A673 (cell line): ENCODE measurements at places on chromosomes 2 and 18.

- peak; percentile 32 for DNase-seq
- no peak overlapping the region for H3K27ac ChIP-seq
- H3K4me3 ChIP-seq, result no peak overlapping the region
- H3K4me1 ChIP-seq, result peaks cover 4% of the 10 kb centered on the region
- no peaks in the 10 kb centered on the region for H3K36me3 ChIP-seq
Observed at GRCh38 chr18:43805646-43806194, 528.4 kb upstream of the SYT4 start.

DNA sequence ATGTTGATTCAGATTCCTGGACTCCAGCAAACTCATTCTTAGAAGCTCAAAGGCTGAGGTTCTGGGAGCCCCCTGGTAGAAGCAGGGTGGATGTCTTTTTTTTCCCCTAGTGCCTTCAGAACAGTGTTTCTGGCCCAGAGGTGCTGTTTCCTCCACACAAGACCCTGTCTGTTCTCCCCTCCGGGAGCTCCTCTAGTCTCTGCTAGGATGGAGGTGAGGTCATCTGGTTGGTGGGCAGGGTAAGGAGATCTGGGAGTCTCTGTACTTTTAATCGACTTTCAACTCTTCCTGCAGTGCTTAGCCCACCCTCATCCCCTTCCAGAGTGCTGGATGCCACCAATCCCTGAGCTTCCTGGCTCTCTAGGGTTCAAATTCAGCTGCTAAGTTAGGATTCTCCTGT, 192.0 kb downstream of the SH3BP4 start:
- H3K4me3 ChIP-seq, result no peak overlapping the region
- H3K27ac ChIP-seq, result no peak overlapping the region
- H3K4me1 ChIP-seq, result peaks cover 7% of the 10 kb centered on the region
- no peaks in the 10 kb centered on the region for H3K36me3 ChIP-seq

GRCh38 chr18:6928359-6928758, 189.2 kb downstream of the LAMA1 start:
- H3K27me3 ChIP-seq, result no peaks in the 10 kb centered on the region
- DNase-seq, result no peak
- no peaks in the 10 kb centered on the region for H3K36me3 ChIP-seq
- no peaks in the 10 kb centered on the region for H3K4me1 ChIP-seq
- H3K4me3 ChIP-seq, result no peak overlapping the region

GRCh38 chr18:67509741-67510391, 6.7 kb downstream of the DSEL start:
- H3K36me3 ChIP-seq, result peaks cover 65% of the 10 kb centered on the region
- H3K27me3 ChIP-seq, result no peaks in the 10 kb centered on the region
- peak overlapping the region; percentile 9 for H3K27ac ChIP-seq
- peaks cover 6% of the 10 kb centered on the region for H3K4me1 ChIP-seq
- no peak overlapping the region for H3K4me3 ChIP-seq
- peak; percentile 36 for DNase-seq

- H3K4me1 ChIP-seq, result peaks cover 17% of the 10 kb centered on the region
- no peak overlapping the region for H3K4me3 ChIP-seq
- no peaks in the 10 kb centered on the region for H3K27me3 ChIP-seq
Observed at GRCh38 chr2:24734741-24735140, 58.5 kb downstream of the PTRHD1 start.

GRCh38 chr2:144248350-144249034, 271.4 kb downstream of the ZEB2 start:
- no peak overlapping the region for H3K27ac ChIP-seq
- no peak for DNase-seq
- no peaks in the 10 kb centered on the region for H3K36me3 ChIP-seq

- H3K27me3 ChIP-seq, result peaks cover 21% of the 10 kb centered on the region
- no peak for DNase-seq
- no peaks in the 10 kb centered on the region for H3K36me3 ChIP-seq
- H3K4me1 ChIP-seq, result no peaks in the 10 kb centered on the region
- H3K4me3 ChIP-seq, result no peak overlapping the region
- no peak overlapping the region for H3K27ac ChIP-seq
Observed at GRCh38 chr18:34522603-34523002, 187.5 kb upstream of the DTNA start.

DNA sequence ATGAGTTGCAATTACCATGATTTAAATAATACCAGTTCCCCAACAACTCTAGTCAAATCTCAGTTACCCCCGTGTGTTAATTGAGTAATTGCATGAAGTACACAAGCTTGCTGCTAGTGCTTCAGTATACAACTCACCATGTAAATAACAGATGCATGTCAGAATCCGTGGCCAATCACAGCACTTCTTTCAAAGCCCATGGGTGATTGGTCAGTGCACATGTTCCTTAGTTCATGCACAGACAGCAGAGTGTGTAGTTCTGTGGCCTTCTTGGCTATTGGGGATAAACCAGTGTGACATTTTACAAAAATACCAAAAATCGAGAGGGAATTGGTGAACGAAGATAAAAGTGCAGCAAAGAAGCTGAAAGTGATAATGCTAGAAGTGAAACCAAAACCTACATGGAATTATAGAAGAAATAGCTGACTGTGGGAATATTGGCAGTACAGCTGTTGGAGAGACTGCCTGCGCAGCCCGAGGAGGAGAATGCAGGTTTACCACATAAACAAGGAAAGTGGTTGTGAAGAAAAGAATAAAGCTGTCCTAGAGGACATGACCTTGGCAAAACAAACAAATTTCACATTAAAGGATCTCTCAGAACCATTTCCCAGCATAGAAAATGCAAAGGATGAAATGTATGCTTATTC, 59.4 kb downstream of the NEDD4L start:
- H3K36me3 ChIP-seq, result no peaks in the 10 kb centered on the region
- no peaks in the 10 kb centered on the region for H3K4me1 ChIP-seq
- no peak for DNase-seq
- no peaks in the 10 kb centered on the region for H3K27me3 ChIP-seq
- H3K27ac ChIP-seq, result no peak overlapping the region

GRCh38 chr2:122139739-122140420, 384.4 kb downstream of the TSN start:
- H3K4me3 ChIP-seq, result no peak overlapping the region
- H3K4me1 ChIP-seq, result peaks cover 5% of the 10 kb centered on the region
- no peaks in the 10 kb centered on the region for H3K27me3 ChIP-seq
- H3K36me3 ChIP-seq, result no peaks in the 10 kb centered on the region
- no peak for DNase-seq

- no peak for DNase-seq
- no peak overlapping the region for H3K4me3 ChIP-seq
- peaks cover 26% of the 10 kb centered on the region for H3K27me3 ChIP-seq
- no peaks in the 10 kb centered on the region for H3K4me1 ChIP-seq
- H3K36me3 ChIP-seq, result no peaks in the 10 kb centered on the region
Observed at GRCh38 chr2:238956676-238957075, 108.8 kb downstream of the TWIST2 start.

GRCh38 chr18:11669948-11670275, 19.2 kb upstream of the GNAL start:
- no peak for DNase-seq
- peaks cover 87% of the 10 kb centered on the region for H3K27me3 ChIP-seq
- H3K4me1 ChIP-seq, result no peaks in the 10 kb centered on the region
- H3K36me3 ChIP-seq, result no peaks in the 10 kb centered on the region
- no peak overlapping the region for H3K27ac ChIP-seq
- no peak overlapping the region for H3K4me3 ChIP-seq

DNA sequence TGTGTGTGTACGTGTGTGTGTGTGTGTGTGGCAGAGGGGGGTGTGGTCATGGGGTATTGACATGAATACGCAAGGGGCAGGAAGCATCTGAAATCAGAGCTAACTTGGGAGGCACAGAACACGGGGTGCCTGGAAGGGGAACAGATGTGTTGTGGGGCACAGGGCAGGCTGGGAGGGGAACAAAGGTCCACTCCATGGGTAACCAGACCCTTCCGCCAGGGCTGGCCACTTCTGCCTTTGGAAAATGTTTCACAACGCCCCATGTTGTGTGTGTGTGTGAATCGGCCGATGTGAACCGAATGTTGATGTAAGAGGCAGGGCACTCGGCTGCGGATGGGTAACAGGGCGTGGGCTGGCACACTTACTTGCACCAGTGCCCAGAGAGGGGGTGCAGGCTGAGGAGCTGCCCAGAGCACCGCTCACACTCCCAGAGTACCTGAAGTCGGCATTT, at the start of gene SLC11A1:
SLC11A1 (plus strand) TSS at position 358 of the 451 bp plus-strand sequence. CDS start 96 bp downstream, outside the sequence.
- H3K27me3 ChIP-seq, result no peaks in the 10 kb centered on the region
- DNase-seq, result no peak

GRCh38 chr2:240141736-240142135, 1.3 kb upstream of the OTOS start:
- no peak overlapping the region for H3K27ac ChIP-seq
- H3K4me3 ChIP-seq, result no peak overlapping the region
- no peaks in the 10 kb centered on the region for H3K27me3 ChIP-seq
- H3K36me3 ChIP-seq, result no peaks in the 10 kb centered on the region
- DNase-seq, result no peak

DNA sequence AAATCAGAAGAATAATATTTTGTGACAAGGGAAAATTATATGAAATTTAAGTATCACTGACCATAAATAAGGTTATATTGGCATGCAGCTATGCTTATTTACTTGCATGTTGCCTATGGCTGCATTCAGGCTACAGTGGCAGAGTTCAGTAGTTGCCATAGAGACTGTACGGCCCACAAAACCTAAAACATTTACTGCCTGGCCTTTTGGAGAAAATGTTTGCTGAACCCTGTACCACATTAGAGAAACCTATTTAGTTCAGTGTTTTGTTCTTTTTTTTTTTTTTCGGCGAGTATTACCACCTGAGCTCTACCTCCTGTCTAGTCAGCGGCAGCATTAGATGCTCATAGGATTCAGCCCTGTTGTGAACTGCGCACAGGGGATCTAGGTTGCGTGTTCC, 163.7 kb downstream of the MCFD2 start:
- H3K4me3 ChIP-seq, result no peak overlapping the region
- H3K36me3 ChIP-seq, result no peaks in the 10 kb centered on the region

DNA sequence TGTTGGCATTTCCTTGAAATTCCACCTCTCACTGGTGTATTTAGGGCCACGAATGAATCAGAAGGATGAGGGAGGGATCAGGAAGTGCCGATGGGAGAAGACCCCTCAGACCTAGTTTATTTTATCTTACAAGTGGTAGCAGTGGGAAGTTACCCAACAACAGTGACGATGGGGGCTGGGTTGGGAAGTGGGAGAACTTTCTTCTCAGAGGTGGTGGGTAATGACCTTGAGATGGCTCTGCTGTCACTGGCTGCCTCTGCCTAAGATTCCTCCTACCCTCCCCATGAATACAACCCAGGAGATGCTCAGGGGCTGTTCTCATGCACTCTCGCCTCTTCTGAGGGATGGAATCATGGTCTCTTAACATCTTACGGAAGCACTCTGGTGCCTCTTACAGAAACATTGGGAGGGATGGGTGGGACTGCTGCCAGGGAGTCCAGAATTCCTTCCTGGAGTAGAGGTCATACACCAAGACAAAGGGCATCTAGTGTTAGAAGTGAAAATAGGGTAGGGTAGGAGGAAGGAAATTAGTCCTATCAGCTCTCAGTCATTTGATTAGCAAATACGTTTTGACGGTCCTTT, 58.5 kb upstream of the TXNDC2 start:
- no peaks in the 10 kb centered on the region for H3K27me3 ChIP-seq
- no peak overlapping the region for H3K4me3 ChIP-seq
- peaks cover 32% of the 10 kb centered on the region for H3K4me1 ChIP-seq
- DNase-seq, result no peak

GRCh38 chr18:40907842-40908241, 1047.2 kb upstream of the PIK3C3 start:
- no peak overlapping the region for H3K27ac ChIP-seq
- no peaks in the 10 kb centered on the region for H3K36me3 ChIP-seq
- H3K27me3 ChIP-seq, result peaks cover 4% of the 10 kb centered on the region
- H3K4me1 ChIP-seq, result no peaks in the 10 kb centered on the region

GRCh38 chr2:113818382-113818951, 62.0 kb upstream of the SLC35F5 start:
- no peaks in the 10 kb centered on the region for H3K27me3 ChIP-seq
- H3K27ac ChIP-seq, result no peak overlapping the region
- no peaks in the 10 kb centered on the region for H3K4me1 ChIP-seq
- DNase-seq, result no peak
- H3K4me3 ChIP-seq, result no peak overlapping the region

DNA sequence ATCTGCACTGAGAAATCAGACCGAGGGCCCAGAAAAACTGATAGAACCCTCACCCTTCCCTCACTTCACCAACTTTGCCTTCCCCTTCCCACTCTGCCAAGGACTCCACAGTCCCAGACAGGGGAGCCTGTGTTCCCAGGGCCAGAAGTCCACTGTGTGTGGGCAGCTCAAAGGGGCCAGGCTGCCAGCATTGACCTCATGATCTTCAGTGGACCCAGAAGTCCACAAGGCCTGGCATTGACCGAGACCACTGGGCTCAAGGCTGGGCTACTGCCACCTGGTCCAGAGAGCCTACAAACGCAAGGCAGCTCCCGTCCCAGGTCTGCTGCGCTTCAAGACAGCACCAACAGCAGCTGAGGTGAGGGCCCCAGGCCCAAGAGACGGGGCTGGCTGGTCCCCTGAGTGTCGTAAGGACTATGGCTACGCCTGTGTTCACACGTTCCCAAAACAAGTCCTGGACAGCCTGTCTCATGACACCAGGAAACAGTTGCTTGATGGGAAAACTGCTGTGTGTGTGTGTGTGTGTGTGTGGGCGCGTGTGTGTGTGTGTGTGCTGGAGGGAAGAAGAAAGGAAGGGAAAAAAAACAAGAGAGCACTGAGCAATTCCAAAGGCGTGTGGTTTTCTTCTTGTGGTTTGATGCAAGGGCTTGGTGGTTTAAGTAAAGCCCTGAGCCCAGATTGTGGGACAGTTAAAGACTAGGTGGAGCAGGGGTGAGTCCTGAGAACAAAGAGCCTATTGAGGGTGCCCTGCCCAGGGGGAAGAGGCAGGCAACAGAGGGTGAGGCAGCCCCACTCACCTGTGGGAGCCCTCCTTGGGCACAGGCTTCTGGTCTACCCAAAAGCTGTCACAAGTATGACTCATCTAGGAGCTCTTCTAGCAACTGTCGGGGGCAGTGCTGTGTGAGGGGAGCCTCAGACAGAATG, 46.6 kb upstream of the ZBTB7C start:
- H3K4me1 ChIP-seq, result no peaks in the 10 kb centered on the region
- H3K36me3 ChIP-seq, result no peaks in the 10 kb centered on the region

- H3K36me3 ChIP-seq, result no peaks in the 10 kb centered on the region
- no peaks in the 10 kb centered on the region for H3K27me3 ChIP-seq
- H3K4me3 ChIP-seq, result no peak overlapping the region
- no peak overlapping the region for H3K27ac ChIP-seq
- H3K4me1 ChIP-seq, result no peaks in the 10 kb centered on the region
Observed at GRCh38 chr18:7982216-7982615, 415.1 kb downstream of the PTPRM start.

- H3K27me3 ChIP-seq, result peaks cover 9% of the 10 kb centered on the region
- H3K27ac ChIP-seq, result no peak overlapping the region
- DNase-seq, result no peak
- H3K4me3 ChIP-seq, result no peak overlapping the region
Observed at GRCh38 chr2:235909358-235909757, 258.8 kb downstream of the GBX2 start.

DNA sequence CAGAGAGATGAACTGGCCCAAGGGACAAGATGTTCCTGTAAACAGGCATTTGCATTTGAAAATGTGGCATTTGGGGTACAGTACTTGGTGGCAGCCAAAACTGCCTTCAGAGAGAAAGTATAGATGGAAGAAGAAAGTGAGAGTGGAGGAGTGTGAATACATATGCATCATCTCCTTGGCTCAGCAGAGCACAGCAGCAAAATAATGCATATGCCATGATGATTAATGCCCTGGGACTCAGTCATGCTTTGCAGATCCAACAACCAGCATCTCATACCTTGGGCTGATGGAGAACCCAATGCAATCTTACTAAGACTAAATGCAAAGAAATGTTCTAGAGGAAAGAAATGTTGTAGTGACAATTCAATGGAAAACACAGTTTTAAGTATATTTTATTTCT, 29.7 kb upstream of the CYTIP start:
- H3K4me1 ChIP-seq, result no peaks in the 10 kb centered on the region
- no peaks in the 10 kb centered on the region for H3K27me3 ChIP-seq
- no peak overlapping the region for H3K27ac ChIP-seq
- H3K4me3 ChIP-seq, result no peak overlapping the region
- H3K36me3 ChIP-seq, result no peaks in the 10 kb centered on the region
